ENCODE measurements at places on chromosomes 1 and 21. TPM values are rescaled to one million over a fixed set of nuclear protein-coding genes. Genes with fewer than 3 reads are reported as not detected.

- no peak for DNase-seq
Observed at GRCh38 chr1:233620065-233620464, 6.2 kb downstream of the KCNK1 start.

DNA sequence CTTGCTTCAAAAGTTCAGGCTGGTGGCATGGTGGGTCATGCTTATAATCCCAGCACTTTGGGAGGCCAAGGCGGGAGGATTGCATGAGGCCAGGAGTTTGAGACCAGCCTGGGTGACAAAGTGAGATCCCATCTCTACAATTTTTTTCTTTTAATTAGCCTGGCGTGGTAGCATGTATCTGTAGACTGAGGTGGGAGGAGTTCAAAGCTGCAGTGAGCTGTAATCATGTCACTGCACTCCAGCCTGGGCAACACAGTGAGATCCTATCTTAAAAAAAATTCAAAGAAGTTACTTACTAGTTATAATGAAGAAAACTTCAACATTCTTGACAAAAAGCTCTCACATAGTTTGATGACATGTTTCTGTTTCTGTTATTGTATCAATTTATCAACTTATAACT, 45.2 kb downstream of the SAMSN1 start:
- no peak for DNase-seq

- no peak for DNase-seq
Observed at GRCh38 chr21:44955798-44956175, 16.0 kb downstream of the SLX9 start.

Gene RUNX3
- polyA plus RNA-seq, result 1.6 TPM

Gene LCE2C
- polyA plus RNA-seq, result not detected

Gene TMEM39B
- 24.2 TPM for polyA plus RNA-seq
